Calu3 (cell line): ENCODE measurements at places on chromosomes 16 and 17.

- DNase-seq, result no peak
These were observed 860 bp downstream of the TIGD7 start for GRCh38 chr16:3304370-3304769.

DNA sequence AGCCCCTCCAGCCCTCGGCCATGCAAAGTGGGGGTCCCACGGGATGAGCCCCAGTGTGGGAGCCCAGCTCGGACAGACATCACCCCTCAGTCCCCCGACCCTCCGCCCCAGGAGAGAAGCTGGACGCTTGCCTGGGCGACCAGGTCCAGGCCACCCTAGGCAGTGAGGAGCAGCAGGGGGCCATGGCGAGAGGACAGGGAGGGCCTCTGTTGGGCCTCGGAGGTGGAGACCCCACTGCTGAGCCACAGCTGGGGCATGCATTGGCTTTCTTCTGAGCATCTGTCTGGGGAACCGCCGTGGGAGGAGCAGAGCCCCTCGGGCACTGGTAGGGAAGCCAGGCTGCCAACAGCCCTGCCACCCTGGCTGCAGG lies 13.0 kb downstream of the ACTG1 start:
- DNase-seq, result no peak

DNA sequence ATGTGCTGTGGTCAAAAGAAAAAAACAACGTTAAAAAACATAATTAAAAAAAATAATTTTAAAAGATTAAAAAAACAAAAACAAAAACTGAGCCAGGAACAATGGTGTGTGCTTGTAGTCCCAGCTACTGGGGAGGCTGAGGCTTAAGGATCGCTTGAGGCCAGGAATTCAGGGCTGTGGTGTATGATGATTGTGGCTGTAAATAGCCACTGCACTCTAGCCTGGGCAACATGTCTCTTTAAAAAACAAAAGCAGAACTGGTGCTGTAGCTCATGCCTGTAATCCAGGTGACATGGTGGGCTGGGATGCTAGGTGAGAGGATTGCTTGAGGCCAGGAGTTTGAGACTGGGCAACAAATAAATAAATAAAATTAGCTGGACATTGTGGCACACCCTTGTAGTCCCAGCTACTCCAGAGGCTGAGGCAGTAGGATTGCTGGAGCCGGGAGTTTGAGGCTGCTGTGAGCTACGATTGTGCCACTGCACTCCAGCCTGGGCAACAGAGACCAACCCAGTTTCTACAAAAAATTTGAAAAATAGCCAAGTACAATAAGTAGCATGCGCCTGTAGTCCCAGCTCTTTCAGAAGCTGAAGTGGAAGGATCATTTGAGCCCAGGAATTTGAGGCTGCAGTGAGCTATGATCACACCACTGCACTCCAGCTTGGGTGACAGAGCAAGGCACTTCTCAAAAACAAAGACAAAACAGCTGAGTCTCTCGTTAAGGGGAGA lies 43.6 kb downstream of the NFATC3 start:
- DNase-seq, result no peak

- DNase-seq, result no peak
These were observed 253.0 kb downstream of the FOXL1 start for GRCh38 chr16:86831366-86831765.

GRCh38 chr17:35235289-35235688 lies 7.6 kb upstream of the SLFN5 start:
- DNase-seq, result no peak

DNA sequence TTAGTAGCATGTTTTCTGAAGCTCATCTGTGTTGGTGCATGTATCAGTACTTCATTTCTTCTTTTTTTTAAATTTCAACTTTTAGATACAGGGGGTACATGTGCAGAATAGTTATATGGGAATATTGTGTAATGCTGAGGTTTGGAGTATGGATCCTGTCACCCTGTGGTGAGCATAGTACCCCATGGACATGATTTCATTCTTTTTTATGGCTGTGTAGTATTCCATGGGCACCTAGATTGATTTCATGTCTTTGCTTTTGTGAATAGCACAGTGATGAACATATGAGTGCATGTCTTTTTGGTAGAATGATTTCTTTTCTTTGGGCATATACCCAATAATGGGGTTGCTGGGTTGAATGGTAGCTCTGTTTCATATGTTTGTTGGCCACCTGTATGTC lies 55.0 kb upstream of the NOL11 start:
- no peak for DNase-seq

DNA sequence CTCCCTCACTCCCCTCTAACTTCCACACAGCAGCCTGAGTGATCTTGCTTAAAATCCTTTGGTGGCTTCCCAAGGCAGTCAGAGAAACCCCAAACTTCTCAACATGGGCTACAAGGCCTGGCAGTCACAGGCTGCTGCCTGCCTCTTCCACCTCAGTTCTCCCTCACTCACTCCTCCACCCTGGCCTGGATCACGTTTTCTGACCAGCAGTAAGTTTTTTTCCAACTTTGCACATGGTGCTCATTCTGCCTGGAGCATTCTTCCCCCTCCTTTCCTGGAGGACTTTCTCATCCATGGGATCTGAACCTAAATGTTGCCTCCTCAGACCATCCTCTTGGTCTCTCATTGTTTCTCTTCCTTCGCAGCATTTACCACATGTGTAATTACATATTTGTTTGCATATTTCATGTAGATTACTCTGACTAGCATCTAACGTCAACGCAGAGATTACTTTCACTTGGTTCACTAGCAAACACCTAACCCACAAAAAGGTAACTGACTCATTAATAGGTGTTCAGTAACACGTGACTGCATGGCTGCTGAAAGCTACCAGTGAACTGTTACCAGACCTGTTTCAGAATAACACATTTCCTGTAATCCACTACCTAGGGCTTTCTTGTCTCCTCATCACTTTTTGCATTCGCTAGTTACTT lies 17.1 kb downstream of the GNA13 start:
- no peak for DNase-seq

DNA sequence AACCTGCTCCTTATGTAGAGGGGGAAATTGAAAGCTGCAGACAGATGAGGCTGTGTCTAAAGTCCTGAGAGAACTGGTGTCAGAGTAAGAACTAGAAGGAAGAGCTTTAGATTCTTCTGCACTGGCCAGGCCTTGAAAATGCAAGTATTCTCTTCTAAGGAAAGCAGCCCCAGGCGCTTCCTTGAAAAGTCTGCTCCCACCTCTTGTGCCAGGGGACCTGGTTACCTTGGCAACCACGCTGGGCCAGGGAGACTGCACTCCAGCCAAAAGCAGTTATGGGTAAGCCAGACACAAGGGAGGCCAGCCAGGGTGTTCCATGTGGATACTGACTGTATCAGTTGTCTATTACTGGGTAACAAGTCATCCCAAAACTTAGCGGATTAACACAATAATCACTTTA lies 228.6 kb upstream of the SDK2 start:
- DNase-seq, result no peak

- no peak for DNase-seq
These were observed 34.3 kb downstream of the ABCC3 start for GRCh38 chr17:50668838-50669581.

GRCh38 chr17:14845591-14846281 lies 419.4 kb downstream of the PMP22 start:
- no peak for DNase-seq

- DNase-seq, result peak; percentile 87
These were observed 42.1 kb downstream of the TBC1D16 start for GRCh38 chr17:79993390-79994227.

- DNase-seq, result no peak
These were observed 63.5 kb downstream of the CRISPLD2 start for GRCh38 chr16:84883301-84883700.

DNA sequence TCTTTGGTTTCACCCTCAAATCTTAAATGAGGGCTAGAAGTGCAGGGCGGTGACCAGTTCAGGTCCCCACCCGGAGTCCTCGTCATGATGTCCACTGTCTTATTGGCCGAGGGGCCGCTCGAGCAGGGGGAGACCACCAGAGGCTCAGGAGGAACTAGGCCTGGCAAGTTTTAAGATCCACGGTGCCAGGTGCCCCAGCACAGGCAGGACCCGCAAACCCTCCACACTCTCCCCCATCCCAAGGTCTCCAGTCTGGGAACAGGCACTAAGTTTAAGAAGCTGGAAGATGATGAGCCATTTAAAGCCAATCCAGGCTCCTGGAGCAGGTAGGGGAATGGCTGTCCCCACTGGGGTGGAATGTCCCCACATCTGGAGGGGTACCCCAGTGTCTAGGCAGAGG lies 4.1 kb downstream of the DLX3 start:
- DNase-seq, result no peak

GRCh38 chr17:36889770-36890349 lies 47.4 kb upstream of the LHX1 start:
- no peak for DNase-seq

DNA sequence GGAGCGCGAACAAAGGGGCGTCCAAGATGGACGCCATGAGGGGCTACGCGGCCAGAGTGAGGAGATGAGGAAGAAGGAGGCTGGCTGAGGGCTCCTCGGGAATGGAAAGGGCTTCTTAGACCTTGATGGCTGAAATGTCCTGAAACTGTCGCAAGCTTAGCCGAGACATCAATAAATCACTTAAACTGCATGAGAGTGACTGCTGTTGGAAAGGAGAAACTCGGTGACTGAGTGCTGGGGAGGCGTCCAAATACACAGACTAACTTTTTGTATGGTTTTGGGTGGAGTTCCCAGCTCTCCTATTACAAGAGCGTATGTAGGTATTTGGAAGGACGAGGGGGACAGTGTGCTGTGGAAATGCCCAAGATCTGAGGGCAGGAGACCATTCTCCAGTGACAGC lies 1.4 kb upstream of the GEMIN4 start:
- no peak for DNase-seq

- no peak for DNase-seq
These were observed 16.2 kb downstream of the SNN start for GRCh38 chr16:11684231-11685025.

DNA sequence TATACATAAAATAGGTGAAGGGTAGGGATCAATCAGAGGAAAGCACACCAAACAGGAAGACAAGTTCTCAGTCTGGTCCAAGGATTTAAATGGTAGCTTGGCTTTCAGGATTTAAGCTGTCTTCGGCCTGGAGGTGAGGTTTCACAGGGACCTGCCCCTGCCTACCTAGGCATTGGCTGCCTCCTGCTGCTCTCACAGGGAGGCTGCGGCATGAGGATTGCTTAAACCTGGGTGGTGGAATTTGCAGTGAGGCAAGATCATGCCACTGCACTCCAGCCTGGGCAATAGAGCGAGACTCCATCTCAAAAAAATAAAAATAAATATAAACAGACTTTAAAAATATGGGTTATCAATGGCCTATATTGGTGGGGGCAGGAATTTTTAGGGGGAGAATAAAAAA lies 114.5 kb downstream of the GAS7 start:
- no peak for DNase-seq

- no peak for DNase-seq
These were observed 45.3 kb downstream of the GRIN2A start for GRCh38 chr16:10136916-10137315.

DNA sequence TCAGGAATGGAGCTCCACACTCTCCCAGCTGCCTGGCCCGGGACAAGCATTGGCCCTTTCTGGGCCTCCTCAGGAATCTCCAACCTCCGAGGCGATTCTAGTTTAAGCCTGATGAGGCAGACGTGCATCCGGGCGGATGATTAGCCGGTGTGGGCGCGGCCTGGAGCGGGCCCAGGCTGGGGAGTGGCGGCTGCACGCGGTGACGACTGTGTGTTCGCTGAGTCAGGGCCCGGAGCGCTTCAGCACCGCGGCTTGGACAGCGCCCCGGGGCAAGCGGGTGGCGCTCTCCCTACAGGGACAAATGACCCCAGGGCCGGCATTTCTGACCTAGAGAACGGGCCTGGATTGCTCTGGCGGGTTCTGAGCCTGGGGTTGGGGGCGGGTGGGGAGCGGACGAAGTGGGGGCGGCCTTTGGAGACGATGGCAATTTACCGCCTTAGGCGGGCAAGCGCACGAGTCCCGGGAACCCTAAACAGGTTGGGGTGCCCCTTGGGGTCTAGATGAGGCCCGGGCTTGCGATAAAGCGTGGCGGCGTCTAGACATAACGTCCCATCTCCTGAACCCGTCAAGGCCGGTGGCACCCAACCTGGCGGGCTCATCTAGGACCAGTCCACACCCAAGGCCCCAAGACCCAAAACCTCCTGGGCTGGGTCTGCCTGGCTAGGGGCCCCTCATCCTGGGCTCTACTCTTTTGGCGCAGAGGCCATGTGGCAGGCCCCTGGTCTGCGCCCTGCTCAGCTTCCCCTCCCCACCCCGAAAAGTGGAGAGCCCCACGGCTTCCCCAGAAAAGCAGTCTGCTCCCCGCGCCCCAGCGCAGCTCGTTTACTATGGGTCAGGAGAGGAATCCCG lies 22.3 kb upstream of the ZNHIT3 start:
- peak; percentile 69 for DNase-seq

DNA sequence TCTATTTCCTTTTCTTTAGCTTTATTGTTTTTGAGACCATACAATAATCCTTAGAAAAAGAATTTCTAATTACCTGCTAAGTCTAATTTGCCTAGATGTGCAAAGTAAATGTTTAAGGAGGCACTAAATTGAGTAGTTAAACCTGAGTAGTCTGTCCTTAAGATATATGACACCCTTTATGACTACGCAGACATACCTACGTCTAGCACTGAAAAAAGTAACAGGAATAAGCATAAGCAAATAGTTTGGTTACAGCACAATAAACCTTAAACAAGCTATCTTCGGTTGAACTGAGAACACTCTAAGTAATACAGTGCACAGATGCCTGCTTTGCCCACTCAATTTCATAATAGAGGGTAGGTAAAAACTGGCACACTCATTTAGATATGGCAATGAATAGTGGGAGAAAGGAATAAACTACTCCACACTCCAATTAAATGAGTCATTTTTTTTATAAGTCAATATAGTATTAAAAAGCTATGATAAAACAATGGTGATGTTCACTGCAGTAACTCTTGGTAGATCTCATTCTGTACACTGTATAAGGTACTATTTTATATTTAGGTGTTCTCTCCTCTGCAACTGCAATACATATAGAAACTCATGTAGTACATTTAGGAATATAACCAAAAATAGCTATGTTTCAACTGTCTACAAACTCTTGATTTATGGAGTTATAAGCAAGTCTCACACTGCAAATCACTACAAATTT lies 19.7 kb upstream of the INTS2 start:
- no peak for DNase-seq

- no peak for DNase-seq
These were observed 62.4 kb downstream of the RAB11FIP4 start for GRCh38 chr17:31453896-31454295.

GRCh38 chr17:27602721-27603420 lies 28.1 kb upstream of the LGALS9 start:
- DNase-seq, result peak; percentile 83

DNA sequence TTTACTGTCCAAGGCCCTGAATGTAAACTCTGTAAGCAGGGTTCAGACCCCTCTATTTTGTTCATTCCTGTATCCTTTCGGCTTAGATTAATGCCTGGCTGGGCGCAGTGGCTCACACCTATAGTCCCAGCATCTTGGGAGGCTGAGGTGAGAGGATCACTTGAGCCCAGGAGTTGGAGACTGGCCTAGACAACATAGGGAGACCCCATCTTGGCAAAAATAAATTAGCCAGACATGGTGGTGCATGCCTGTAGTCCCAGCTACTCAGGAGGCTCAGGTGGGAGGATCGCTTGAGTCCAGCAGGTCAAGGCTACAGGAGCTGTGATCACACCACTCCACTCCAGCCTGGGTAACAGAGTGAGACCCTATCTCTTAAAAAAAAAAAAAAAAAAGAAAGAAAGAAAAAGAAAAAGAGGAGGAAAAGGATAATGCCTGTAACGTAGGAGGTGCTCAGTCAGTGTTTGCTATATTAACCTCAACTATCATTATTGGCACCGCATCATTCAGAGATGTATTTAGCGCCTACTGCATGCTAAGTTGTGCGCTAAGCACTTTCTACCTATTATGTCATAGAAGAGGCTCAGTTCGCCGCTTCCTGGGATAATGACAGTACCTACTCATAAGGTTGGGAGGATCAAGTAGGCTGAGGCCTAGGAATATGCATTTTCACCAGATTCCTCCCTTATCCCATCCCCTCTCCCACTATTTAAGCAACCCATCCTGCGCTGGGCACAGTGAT lies 5.0 kb downstream of the SOCS1 start:
- DNase-seq, result no peak
